Transverse colon (tissue), 4 donors: ENCODE measurements at places on chromosomes 5 and 9.

DNA sequence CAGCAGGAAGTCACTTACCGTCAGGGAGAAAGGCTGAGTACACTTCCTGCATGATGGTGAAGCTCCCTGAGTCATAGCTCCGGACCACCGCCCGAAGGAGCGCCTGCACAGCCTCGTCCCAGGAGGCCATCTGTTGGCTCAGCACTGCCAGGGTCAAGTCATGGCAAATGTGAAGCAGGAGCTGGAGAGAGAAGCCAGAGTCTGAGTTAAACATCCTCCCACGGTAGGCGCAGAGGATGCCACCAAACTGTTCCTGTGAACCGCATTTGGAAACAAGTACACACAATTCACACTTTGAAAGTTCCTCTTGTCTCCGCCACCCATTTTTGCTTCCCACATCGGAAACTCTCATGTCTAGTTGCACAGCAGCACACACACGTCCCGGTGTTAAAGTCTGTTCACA, 33.9 kb downstream of the CNOT8 start:
- DNase-seq: no peak

DNA sequence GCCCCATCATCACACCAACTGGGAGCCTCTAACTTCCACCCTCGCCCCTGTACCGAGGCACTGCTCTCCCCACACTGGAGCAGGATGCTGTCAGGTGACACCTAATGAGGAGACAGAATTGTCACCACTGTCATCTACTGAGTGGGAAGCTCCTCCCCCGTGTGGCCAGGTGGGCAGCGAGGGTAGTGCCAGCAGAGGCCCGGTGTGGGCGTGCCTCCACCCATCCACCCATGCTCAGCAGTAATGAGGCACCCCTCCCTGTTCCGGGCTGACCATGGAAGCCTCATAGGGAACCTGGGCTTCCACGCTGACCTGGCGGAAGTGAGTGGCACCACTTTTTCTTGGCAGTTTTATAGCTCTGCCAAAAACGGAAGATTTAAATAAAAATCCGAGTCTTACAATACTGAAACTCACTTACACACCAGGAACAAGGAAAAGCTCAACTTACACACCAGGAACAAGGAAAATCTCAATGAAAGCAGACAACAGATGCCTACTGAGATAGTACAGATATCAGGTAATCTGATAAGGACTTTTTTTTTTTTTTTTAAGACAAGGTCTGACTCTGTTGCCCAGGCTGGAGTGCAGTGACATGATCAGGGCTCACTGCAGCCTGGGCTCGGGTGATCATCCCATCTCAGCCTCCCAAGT, 30.6 kb upstream of the ASS1 start:
- DNase-seq: peak; percentile 79

GRCh38 chr5:144522698-144523097, 352.0 kb downstream of the KCTD16 start:
- DNase-seq: no peak

DNA sequence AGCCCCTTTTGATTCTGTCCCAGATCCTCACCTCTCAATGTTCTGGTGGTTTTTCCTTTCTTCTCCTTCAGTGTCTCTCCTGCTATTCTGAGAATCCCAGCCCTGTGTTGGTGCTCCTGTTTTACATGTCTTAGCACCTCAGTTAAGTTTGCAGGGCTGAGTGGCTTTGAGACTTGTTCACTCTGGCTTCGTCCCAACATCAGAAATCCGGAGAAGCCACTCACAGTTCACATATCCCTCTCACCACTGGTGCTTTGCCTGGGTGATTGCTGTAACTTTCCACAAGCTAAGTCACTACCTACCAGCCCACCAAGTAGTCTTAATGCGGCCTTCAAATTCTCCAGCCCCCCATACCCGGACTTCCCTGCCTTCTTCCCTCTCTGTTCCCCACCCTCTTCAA, 40.2 kb downstream of the CYFIP2 start:
- no peak for DNase-seq

GRCh38 chr5:141799507-141800167, 78.6 kb downstream of the PCDH1 start:
- no peak for DNase-seq

DNA sequence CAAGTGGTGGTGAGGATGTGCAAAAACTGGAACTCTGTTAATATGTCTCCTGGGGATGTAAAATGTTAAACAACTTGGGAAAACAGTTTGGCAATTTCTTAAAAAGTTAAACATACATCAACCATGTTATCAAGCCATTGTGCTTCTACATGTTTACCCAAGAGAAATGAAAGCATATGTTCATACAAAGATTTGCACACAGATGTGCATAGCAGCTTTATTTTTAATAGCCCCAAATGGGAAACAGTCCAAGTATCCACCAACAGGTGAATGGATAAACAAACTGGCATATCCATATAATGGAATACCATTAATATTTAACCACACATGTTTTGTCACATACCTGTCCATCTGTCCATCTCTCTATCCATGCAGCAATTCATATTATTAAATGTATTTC, 6.2 kb downstream of the VPS13A start:
- no peak for DNase-seq

- DNase-seq: no peak
These were observed 17.0 kb upstream of the WWC1 start for GRCh38 chr5:168274406-168274805.

DNA sequence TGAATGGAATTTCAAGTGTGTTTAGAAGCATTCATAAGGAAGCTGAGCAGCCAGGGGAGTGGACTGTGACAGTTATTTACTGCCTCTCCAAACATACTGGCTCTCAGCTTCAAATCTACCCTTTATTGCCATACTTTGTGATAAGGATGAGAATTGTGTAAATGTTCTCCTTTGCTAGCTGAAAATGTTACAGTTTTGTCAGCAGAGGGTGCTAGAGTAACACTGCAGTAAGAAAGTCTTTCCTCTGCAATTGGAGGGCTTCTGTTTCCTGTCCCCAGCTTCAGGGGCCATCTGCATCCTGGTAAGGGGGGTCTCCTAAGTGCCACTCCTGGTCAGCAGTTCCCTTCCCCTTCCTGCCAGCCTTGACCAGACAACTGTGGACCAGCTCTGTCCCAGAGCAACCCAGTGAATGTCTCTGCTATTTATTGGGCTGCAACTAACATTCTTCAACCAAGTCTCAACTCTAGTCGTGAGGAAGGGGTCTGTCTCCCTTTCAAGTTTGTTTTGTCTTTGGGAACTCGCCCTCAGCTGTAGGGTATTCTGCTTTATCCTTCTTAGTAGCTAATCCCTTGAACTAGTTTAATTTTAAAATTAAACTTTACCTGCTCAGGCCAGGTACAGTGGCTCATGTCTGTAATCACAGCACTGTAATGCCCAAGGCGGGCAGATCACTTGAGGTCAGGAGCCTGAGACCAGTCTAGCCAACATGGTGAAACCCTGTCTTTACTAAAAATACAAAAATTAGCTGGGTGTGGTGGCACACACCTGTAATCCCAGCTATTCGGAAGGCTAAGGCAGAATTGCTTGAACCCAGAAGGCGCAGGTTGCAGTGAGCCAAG, 45.3 kb downstream of the RAPGEF6 start:
- peak; percentile 26 for DNase-seq

DNA sequence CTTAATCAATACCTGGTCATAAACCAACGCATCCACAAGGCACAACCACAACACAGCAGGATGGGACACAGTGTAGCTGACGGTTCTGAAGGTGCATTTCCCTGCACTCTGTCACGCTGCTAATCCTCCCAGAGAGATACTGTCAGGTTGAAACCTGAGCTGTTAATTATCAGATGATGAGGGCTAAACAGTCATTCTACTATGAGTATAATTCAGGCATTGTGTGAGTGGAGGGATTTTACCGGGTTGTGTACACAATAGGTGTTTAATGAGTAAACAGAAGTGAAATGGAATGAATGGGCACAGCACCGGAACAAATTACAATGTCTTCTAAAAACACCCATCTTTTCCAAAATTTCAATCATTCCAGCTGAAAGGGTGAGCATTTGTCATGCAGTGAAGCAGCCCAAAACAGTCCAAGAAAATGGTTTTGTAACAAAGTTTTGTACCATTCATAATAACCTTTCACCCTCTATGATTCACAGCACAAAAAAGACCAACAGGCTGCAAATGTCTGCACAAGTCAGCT, 71.5 kb downstream of the ABCA1 start:
- DNase-seq: no peak

DNA sequence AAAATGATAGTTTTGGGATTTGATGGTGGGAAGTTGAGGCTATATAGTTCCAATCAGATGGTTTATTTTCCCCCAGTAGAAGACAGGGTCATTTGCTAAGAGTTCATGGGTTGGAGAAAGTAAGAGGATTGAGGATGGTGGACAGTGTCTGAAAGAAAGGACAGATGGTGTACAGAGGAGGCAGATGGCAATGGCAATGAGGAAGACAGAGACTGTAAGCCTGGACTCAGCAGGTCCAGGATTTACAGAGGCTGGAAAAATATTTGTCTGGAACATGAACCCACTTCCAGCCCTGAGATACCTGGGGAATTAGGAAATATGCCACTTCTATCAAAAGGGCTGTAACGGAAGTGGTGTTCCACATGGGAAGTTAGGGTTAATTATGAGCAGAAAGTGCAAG, 84.5 kb downstream of the PCSK1 start:
- no peak for DNase-seq

- DNase-seq: no peak
These were observed 1211.1 kb upstream of the CDH18 start for GRCh38 chr5:21199087-21199486.

DNA sequence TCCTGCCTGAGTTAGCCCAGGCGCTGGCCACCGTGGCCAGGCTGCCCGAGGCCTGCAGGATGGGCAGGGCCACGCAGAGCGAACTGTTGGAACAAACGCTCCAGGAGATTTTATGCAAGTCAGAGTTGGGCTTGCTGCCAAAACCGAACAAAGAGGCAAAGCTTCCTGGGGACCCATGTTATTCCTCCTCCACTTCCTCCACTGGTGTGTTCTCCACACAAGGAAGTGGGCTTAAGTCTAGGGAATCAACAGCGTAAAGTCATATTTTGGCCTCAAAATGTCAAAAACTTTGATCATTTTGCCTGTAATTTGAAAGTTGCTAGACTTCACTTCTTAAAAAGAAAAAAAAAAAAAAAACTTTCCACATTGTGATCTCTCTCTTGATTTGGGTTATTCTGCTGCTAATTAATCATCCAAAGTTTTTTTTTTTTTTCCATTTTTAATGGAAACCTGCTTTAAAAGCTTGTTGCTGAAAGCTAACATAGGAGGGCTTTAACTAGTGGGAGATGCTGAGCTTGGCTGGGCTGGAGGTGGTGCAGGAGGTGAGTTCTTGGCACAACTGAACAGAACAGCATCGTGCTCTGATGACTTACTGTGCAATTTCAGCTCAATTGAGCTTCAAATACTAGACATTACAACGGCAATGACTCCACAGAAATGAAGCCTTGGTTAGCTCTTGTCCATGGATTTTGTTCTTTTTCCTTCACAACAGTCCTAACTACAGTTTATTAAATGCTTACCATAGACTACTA, 73.0 kb downstream of the PTPDC1 start:
- peak; percentile 83 for DNase-seq

- DNase-seq: no peak
These were observed 4.0 kb upstream of the PHYHD1 start for GRCh38 chr9:128916745-128917144.

DNA sequence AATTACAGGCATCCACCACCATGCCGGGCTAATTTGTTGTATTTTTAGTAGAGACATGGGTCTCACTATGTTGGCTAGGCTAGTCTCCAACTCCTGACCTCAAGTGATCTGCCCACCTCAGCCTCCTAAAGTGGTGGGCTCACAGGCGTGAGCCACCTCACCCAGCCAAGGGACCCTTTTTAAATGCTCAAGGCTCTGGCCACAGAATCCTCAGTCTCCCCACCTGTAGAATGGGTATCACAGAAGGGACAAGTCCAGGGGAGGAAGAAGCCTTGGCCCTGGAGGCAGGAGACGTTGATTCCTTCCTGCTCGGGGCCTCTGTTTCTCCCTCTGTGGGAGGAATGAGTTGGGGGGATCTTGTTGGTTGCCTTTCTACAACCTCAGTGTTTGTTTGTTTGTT, 45.7 kb downstream of the GTF3C4 start:
- DNase-seq: no peak

GRCh38 chr9:3045153-3045552, 201.3 kb upstream of the PUM3 start:
- DNase-seq: no peak
